Breast epithelium (tissue), 4 donors: ENCODE measurements at places on chromosomes 12 and 14.

- no peak for DNase-seq
These were observed 441 bp downstream of the E2F7 start for GRCh38 chr12:77064896-77065360.

DNA sequence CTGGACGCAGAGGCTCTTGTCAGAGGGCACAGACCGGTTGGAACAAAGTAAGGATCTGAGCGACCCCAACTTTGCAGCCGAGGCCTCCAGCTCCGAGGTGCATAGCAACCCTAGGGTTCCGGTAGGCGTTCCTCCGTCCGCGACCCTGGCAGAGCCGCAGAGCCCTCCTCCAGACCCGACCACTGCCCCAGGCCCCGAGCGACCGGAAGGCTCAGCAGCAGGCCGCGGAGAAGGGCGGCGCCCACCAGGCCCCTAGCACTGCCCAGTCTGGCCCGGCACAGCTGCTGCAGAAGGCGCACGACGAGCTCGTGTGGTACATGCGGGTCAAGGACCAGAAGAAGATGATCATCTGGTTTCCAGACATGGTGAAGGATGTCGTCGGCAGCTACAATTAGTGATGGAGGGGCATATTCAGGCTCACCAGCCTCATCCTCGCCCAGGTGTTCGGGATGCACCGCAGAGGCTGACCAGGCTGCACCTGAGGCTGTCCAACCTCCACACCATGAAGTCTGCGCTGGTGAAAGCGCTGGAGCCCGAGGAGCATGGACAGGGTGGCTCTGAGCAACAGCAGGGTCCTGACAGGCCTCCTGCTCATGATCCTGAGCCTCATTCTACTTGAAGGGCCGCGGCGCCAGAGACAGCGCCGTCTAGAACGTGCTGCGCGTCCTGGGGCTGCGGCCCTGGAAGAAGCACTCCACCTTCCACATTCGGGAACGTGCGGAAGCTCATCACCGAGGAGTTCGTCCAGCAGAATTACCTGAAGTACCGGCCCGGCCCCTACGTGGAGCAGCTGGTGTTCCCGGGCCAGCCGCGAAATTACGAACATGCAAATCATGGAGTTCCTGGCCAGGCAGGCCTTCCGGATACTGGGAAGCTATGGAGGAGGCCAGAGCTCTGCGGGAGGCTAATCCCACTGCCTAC lies 24.5 kb downstream of the CAPS2 start:
- DNase-seq, result no peak

GRCh38 chr14:34906287-34906686 lies 31.1 kb upstream of the BAZ1A start:
- DNase-seq, result no peak

GRCh38 chr12:16458521-16459078 lies 111.2 kb downstream of the MGST1 start:
- DNase-seq, result no peak

DNA sequence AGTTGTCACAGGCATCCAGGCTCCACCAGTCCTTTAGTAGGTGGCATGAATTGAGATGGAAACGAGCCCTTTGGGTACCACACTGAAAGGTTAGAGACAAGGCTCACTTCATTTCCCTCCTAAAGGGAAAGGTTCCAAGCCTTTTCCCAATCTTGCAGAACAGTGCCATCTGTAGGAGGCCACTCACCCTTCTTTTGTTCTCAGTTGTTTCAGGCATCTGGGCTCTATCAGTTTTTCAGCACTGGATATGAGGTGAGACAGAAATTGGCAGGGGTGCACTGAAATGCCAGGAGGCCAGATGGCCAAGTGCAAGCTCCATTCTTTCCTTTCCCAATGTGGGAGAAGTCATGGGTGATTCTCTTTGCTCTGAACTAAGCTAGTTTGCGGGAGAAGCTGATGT lies 15.2 kb downstream of the FBXO33 start:
- no peak for DNase-seq

GRCh38 chr14:98018628-98019027 lies 1221.4 kb downstream of the VRK1 start:
- no peak for DNase-seq

DNA sequence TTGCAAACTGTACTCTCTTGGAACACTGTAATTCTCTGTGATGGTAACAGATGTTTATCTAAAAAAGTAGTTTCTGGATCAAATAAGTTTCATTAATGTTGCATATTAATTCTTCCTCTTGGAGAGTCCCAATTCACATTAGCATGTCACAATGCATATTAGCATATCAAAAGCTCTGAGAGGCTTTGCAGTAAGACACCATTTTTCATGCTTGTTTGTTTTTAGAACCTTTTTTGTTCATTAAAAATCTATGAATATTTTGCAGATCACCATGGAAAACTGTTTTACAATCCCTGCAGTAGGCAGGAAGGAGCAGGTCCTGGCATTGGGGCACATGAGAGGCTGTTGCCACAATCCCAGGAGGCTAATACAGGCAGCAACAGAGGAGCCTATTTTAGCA lies 180.7 kb downstream of the KCNH5 start:
- DNase-seq, result no peak

GRCh38 chr12:117522559-117522958 lies 161.1 kb upstream of the NOS1 start:
- DNase-seq, result no peak

- no peak for DNase-seq
These were observed 16.3 kb downstream of the CFAP73 start for GRCh38 chr12:113165521-113166450.

DNA sequence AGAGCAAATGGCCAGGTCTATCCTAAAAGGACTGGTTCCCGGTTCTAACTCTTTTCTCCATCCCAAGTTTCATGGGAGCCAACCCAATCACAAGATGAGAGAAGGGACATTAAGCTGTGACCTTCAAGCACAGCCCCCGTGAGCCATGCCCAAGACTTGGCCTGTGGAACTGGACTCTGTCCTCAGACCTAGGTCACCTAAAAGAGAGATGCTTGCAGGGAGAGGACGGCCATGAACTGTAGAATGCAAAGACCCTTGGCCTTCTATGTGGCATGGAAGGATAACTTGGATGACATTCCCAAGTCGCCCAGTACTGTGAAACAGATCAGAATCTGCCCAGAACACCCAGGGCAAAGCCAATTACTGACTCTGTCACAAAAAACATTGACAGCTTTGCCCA lies 263.5 kb downstream of the DPF3 start:
- no peak for DNase-seq

DNA sequence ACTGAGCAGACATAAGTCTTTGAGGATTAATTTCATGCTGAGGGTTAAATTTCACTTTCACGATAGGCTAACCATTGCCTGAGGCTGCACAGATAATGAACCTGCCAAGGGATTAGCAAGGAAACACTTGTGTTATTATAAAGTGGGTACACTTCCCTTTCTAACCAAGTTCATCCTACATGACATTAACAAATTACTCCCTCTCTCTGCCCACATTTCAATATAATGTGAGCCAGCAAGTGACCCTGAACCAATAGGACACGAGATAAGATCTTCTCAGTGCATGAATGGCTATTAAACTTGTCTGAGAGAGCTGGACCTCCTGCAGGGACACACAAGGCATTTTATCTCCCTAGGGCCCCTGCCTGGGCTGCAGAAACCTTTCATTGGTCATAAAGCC lies 173.5 kb downstream of the PAX9 start:
- DNase-seq, result no peak

DNA sequence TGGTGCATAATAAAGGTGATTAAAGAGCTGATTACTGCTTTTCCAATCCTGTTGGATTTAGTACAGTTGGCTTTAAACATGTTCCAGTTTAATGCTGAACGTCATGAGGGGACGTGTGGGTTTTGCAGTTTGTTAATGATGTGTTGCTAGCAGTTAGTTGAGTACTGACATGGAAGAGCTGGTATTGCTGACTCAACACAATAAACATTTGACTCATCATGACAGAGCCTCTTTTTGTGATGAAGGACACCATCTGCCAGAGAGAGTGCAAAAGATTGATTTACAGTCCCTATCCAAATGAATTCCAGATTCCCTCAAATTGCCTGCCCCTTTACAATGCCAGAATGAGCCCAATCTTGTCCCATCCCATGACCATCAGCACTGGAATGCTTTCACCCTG lies 346.2 kb upstream of the PRICKLE1 start:
- DNase-seq, result no peak

DNA sequence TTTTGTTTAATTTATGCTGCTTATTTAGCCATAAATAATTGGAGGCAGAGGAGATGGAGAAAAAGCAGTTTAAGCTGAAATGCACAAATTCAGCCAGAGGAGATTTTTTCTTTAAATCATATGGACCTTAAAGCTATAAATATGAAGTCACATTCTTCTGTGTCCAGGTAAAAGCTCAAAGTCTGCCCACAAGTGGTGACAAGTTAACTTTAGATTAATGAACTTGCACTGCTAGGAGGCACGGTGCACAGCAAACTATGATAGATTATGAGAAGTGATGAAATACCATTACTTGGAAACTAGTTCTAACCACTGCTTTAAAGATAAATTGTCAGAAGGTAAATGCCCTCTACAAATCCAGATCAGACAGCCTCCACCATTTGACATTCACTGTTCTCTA lies 69.0 kb downstream of the IFT81 start:
- DNase-seq, result no peak

- DNase-seq, result no peak
These were observed 6.7 kb upstream of the SLC6A15 start for GRCh38 chr12:84919271-84919670.

DNA sequence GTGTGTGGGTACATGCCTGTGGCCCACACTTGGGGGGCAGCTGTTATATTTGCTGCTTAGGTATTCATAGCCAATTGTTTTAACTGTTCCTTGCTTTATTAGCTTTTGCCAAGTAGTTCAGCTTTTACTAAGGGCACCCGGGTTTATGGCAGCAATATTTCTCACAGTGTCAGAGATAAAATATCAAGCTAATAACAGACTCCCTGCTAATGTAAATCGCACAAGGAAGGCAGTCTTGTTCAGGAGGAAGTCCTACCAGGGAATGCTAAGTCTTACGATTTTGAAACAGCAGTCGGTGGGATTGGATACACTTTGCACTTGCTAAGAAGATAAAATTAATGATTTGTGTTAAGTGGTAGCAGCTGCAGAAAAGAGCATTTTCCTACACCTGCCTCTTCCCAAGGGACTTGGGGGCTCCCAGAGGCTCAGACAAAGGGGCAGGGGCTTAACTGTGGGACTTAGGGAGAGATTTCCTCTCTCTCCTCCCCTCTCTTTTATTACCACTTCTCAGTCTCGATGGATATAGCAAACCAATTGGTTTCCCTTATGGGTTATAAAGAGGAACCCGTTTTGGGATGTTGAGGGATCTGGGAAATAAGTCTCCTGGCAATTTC lies 175.1 kb downstream of the NRXN3 start:
- DNase-seq, result no peak

GRCh38 chr12:129719416-129719815 lies 184.4 kb downstream of the TMEM132D start:
- DNase-seq, result no peak

DNA sequence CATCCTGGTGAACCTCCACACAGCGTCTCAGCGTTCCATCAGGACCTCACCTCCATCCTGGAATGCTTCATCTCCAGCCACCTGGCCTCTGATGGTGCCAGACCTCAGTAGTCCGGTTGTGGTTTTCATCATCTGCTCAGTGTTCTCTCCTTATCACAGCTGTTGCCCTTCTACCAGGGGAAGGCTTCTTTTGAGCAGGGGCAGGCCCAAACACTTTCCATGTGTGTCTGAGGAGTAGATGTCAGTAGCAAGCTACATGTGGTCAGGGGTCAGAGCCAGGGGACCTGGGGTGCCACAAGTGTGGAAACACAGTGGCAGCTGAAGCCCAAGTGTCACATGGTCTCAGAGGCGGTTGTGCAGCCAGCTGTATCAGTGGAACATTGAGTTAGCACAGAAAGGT lies 30.2 kb upstream of the FGD4 start:
- no peak for DNase-seq

DNA sequence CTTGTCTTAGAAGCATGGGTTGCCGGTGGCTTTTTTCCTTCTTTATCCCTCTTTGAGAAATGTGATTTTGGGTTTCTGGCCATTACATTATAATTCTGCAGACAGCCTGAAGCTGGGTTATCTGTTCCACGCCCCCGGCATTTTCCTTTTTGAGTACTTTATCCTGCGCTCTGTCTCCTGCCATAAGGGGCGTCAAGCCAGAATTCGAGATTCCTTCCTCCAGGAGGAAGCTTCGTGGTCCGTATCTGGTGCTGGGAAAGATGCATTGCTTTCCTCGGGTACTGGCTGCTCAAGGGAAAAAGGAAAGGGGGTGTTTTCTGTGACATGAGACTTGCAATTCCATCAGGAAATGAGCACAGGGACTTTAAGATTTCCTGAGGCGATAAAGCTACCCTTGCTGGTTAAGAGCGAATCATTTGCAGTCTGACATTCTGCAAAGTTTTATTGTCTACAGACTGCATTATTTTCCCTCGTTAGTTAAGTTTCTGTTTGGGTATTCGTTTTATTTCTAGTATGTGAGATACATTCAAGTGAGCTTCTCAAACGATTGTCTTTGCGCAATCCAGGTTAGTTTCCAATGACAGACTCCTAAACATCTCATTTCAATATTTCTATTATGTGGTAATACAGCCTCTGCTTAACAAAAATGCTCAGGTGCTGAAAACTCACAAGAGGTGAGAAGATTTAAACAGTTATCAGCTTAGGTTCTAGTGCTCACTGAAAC lies 694 bp downstream of the AKAP5 start:
- no peak for DNase-seq

- DNase-seq, result no peak
These were observed 25.3 kb downstream of the CLEC2A start for GRCh38 chr12:9906873-9907272.

DNA sequence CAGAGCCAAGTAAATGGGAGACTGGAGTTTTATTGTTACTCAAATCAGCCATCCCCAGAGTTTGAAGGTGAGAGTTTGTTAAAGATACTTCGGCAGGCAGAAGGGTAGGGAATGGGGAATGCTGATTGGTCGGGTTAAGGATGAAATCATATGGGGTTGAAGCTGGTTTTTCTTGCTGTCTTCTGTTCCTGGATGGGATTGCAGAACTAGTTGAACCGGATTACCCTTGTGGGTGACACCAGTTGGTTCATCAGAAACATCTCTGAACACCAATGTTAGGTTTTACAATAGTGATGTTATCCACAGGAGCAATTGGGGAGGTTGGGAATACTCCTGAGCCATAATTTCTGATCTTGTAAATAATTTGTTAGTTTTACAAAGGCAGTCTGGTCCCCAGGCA lies 18.7 kb upstream of the SMCO2 start:
- no peak for DNase-seq

DNA sequence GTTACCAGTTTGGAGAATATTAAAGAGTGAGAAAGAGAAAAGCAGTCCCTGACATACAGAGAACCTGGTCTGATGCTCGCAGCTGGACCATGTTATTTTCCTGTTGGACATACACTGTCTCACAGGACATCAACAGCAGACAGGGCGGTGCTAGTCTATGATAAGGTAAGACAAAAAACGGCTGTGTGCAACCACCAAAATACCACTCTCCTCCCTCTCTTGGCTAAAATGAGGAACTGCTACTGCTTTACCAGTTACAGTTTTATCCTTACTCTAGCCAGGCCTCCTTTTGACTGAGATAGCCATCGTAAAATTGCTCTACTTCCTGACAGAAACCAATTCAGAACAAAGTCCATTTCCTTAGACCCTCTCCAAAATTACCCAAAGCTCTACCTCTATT lies 47.0 kb upstream of the ERGIC2 start:
- DNase-seq, result no peak
